Progenitor cell of endocrine pancreas (in vitro differentiated cells): ENCODE measurements at places on chromosomes 6 and 20.

DNA sequence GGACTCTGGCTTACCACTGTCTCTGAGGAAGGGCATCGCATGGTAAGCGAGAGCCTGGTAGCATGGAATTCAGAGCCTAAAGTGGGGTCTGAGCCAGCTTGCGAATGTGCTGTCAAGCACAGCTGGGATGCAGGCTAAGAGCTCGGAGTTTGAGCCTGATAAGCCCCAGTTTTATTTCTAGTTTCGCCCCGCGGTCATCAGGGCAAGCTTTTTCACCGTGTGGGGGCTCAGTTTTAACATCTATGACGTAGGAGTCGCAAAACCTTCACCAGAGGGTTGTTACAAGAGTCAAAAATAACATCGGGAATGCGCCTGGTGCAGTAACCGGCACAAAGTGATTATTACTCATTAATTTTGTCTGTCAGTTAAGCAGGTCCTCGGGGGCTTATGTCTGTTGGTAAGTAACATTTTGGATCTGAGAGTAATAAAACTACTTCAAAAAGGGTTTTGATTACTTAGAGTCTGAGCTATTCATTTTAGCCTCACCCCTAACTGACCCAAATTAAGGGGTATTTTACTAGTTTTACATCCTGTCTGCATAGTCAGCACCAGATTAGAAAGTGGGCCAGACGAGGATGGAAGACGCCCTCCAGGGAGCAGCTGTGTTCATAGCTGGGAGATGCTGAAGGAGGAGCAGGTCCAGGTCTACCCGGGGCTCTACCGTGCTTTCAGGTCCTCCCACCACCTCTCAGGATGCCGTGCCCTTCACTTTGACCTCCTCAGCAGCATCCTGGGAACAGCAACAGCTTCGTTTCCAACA lies 29.7 kb downstream of the SLC22A23 start:
- no peaks in the 10 kb centered on the region for H3K36me3 ChIP-seq
- H3K4me3 ChIP-seq: no peak overlapping the region
- DNase-seq: no peak
- H3K27ac ChIP-seq: no peak overlapping the region

GRCh38 chr6:39223555-39223954 lies 5.7 kb downstream of the KCNK5 start:
- peaks cover 54% of the 10 kb centered on the region for H3K27me3 ChIP-seq
- DNase-seq: no peak
- peaks cover 1% of the 10 kb centered on the region for H3K36me3 ChIP-seq

- H3K36me3 ChIP-seq: peaks cover 3% of the 10 kb centered on the region
- peak overlapping the region; percentile 99 for H3K27ac ChIP-seq
- peaks cover 28% of the 10 kb centered on the region for H3K4me1 ChIP-seq
- peak overlapping the region; percentile 80 for H3K4me3 ChIP-seq
- peak; percentile 85 for DNase-seq
Observed at GRCh38 chr20:62066339-62066982, 780 bp upstream of the TAF4 start.

- H3K27me3 ChIP-seq: no peaks in the 10 kb centered on the region
- H3K4me3 ChIP-seq: no peak overlapping the region
- H3K4me1 ChIP-seq: no peaks in the 10 kb centered on the region
- no peak overlapping the region for H3K27ac ChIP-seq
- H3K36me3 ChIP-seq: peaks cover 23% of the 10 kb centered on the region
Observed at GRCh38 chr6:84197708-84198107, 29.7 kb downstream of the CEP162 start.

- peaks cover 10% of the 10 kb centered on the region for H3K4me1 ChIP-seq
- H3K36me3 ChIP-seq: no peaks in the 10 kb centered on the region
- no peak overlapping the region for H3K4me3 ChIP-seq
- H3K27me3 ChIP-seq: peaks cover 41% of the 10 kb centered on the region
- DNase-seq: no peak
Observed at GRCh38 chr20:24016607-24017457, 28.3 kb upstream of the GGTLC1 start.

DNA sequence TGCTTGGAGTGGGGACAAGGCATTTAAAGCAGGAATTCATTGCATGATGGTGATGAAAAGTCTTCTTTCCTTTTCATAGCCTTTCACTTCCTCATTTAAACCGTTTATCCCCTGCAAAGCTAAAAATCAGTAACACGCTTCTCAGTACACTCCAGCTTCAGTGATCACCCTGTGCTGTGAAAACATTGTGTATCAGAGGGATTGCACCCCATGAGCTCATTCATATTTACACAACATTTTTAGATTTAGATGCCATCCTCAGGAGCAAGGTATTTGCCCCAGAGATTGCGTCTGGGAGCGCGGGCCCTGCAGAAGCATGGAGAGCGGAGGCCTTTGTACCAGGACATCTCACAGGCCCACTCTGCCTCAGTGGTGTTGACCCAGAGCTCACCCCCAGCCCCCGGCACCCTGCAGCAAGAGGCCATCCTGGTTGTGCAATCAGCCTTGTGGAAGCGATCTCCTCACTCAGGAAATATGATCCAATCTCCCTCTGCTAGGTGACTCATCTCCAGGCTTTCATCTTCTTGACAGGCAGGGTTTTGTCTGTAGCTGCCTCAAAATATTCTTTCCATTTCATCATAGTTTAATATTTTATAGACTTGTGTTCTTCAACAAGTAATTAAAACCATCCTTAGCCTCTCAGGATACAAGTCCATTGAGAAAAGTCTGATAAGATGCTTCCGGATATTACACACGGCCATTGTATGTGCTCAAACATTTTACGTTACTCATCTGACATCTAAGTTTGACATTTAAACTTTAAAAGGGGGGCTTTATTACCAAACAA lies 38.9 kb upstream of the THBS2 start:
- H3K4me1 ChIP-seq: no peaks in the 10 kb centered on the region
- H3K4me3 ChIP-seq: no peak overlapping the region
- no peak for DNase-seq

DNA sequence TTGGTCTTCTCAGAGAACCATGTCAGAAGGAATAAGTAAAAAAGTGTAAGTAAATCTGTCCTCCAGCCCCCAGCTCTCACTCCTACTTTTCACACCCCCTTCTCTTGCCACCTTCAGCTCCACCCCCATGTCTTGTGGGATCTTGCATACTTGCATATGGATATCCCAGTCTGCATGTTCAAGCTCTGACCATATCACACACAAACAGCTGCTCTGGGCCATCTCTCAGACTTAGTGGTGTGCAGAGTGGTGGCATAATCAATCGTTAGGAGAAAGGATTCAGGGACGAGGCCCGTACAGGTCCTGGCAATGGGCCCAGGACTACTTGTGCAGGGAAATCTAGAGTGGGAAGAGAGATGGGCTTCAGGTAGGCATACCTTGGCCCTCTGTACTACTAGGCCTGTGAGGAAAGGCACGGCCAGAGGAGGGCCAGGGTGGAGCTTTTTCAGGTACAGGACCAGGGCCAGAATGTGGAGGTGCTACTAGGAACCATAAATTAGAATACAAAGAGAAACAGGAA lies 112.0 kb upstream of the SGK1 start:
- H3K36me3 ChIP-seq: no peaks in the 10 kb centered on the region
- no peak overlapping the region for H3K4me3 ChIP-seq
- no peak for DNase-seq
- no peaks in the 10 kb centered on the region for H3K4me1 ChIP-seq
- H3K27ac ChIP-seq: no peak overlapping the region
- H3K27me3 ChIP-seq: peaks cover 3% of the 10 kb centered on the region

DNA sequence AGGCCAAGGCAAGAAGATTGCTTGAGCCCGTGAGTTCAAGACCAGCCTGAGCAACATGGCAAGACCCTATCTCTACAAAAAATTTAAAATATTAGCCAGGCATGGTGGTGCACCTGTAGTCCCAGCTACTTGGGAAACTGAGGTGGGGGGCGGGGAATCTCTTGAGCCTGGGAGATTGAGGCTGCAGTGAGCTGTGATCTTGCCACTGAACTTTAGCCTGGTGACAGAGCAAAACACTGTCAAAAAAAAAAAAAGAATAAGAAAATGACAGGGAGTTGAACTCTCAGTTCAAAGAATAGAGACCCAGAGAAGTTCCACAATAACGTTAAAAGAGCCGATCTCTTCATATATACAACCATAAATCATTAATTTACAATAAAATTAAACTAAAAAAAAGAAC lies 24.8 kb upstream of the AMD1 start:
- H3K27me3 ChIP-seq: no peaks in the 10 kb centered on the region
- H3K4me1 ChIP-seq: no peaks in the 10 kb centered on the region
- H3K27ac ChIP-seq: no peak overlapping the region
- H3K36me3 ChIP-seq: no peaks in the 10 kb centered on the region
- DNase-seq: no peak

DNA sequence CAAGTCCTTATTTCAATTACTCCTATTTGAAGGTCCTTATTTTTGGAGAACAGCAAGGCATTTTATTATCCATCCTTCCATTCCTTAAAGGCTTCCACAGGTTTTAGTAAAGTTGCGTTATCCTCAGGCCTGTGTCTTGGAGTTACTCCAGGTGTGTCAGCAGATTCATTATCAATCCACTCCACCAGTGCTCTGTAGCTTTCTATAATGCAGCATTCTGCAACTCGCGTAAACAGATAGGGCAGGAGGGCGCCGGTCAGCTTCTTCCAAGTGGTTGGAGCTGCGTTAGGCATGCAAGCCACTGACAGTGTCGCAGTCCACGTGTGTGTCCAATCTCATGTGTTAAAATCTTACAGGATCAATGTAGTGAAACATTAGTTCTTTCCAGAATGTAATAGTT lies 75.8 kb downstream of the SYTL3 start:
- DNase-seq: no peak
- H3K4me1 ChIP-seq: no peaks in the 10 kb centered on the region
- no peaks in the 10 kb centered on the region for H3K36me3 ChIP-seq
- no peak overlapping the region for H3K27ac ChIP-seq
- no peaks in the 10 kb centered on the region for H3K27me3 ChIP-seq
- no peak overlapping the region for H3K4me3 ChIP-seq

DNA sequence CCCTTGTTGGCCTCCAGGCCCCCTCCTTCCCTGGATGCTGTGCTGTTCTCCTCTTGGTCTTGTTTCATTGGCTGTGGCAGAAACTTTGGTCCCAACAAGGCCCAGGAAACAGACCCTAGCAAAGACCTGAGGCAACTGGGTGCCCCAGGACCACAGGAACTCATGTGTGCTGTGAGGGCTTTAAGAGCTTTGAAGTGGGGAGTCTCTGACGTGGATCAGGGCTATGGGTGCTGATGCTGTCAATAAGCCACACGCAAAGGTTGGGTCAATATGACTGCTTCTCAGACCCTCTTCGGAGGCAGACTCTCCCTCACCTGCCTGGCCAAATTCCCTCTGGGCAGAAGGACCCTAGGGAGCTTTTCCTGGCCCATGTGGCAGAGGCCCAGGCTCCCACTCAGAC lies 91.5 kb upstream of the MLN start:
- H3K36me3 ChIP-seq: no peaks in the 10 kb centered on the region
- DNase-seq: no peak
- H3K27ac ChIP-seq: no peak overlapping the region
- peaks cover 31% of the 10 kb centered on the region for H3K27me3 ChIP-seq
